ENCODE measurements at places on chromosomes 16 and 17.

GRCh38 chr16:69476920-69477443 is 52.6 kb downstream of the CYB5B start:
- no peak for DNase-seq

GRCh38 chr16:71628810-71629209 is 2.8 kb downstream of the MARVELD3 start:
- DNase-seq, result peak; percentile 23

- DNase-seq, result no peak
Measured at GRCh38 chr16:81040842-81041241, 5.2 kb downstream of the ATMIN start.

DNA sequence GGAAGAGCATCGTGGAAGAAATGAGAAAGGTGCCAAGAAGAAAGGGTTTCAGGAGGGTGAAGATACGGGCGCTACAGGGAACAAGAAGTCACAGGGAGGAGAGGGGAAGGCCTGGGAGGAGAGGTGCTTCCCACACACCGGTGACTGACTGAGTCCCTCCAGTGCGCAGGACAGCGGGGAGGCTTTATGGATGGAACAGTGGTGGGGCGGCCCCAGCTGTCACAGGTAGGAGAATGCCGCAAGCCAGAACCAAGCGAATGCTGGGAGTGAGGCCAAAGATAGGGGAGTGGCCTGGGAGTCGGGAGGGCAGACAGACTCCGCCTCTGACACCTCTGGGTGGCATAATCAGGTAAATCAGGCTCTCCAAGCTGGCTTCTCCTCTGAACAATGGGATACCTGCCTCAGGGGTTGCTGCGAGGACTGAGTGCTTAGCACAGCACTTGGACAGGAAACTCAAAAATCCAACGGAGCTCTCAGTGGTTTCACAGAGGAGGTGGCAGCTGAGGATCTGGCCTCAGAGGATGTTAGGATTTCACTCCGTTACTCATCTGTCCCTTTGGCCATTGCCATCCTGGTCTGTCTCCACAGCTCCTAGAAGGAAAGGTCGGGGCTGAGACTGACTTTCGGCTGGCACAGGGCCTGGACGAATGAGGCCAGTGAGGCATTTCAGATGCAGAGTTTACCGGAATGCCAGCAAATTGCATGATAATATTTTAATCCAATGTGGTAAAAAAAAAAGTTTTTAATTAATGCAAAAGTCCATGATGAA is 717 bp upstream of the CNP start:
- peak; percentile 50 for DNase-seq

- peak; percentile 79 for DNase-seq
Measured at GRCh38 chr17:74354123-74354522, 7.5 kb downstream of the BTBD17 start.

DNA sequence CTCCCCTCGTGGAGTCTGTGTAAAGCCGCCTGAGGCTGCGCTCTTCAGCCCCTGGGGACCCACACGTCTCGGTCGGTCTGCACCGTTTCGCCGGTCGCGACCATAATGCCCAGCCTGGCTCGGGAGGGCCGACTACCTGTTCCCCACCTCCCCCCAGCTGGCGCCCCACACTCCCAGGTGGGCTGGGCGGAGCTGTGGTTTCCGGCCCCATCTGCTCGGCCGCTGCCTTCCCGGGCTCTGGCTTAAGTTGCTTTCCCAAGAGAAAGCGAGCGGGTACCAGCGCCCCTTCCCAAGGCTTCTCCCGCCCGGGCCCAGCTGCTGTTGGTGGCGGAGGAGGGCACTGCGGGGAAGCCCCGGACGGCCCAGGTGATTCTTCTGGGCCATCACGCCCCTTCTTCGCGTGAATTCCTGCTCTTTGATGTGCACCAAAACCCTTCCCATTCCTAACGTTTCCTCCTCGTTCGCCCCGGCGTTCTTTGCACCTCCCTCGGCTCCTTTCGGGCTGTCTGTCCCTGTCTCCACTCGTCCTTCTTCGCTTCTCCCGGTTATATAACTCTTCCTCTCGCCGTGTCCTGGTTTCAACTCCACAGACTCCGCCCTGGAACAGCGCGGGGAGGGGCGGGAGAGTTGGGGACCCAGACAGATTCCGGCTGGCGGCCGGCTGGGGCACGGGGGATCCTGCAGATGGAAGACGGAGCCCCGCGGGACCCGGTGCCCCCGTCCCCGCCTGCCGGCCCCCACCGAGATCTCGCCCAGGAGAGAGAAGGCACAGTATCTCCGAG is 2.0 kb downstream of the KDM6B start:
- DNase-seq, result peak; percentile 61

- no peak for DNase-seq
Measured at GRCh38 chr16:27838536-27839175, 224.9 kb downstream of the GSG1L start.

- DNase-seq, result no peak
Measured at GRCh38 chr16:56525236-56525635, 5.4 kb upstream of the BBS2 start.

DNA sequence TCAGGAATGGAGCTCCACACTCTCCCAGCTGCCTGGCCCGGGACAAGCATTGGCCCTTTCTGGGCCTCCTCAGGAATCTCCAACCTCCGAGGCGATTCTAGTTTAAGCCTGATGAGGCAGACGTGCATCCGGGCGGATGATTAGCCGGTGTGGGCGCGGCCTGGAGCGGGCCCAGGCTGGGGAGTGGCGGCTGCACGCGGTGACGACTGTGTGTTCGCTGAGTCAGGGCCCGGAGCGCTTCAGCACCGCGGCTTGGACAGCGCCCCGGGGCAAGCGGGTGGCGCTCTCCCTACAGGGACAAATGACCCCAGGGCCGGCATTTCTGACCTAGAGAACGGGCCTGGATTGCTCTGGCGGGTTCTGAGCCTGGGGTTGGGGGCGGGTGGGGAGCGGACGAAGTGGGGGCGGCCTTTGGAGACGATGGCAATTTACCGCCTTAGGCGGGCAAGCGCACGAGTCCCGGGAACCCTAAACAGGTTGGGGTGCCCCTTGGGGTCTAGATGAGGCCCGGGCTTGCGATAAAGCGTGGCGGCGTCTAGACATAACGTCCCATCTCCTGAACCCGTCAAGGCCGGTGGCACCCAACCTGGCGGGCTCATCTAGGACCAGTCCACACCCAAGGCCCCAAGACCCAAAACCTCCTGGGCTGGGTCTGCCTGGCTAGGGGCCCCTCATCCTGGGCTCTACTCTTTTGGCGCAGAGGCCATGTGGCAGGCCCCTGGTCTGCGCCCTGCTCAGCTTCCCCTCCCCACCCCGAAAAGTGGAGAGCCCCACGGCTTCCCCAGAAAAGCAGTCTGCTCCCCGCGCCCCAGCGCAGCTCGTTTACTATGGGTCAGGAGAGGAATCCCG is 22.3 kb upstream of the ZNHIT3 start:
- peak; percentile 80 for DNase-seq
